ENCODE measurements at places on chromosomes 6 and 20. TPM values are rescaled to one million over a fixed set of nuclear protein-coding genes. Genes with fewer than 3 reads are reported as not detected.

The LAMP5 gene
- 4.8 TPM for polyA plus RNA-seq

- DNase-seq, result no peak
Observed at GRCh38 chr20:61808447-61808846, 257.2 kb downstream of the TAF4 start.

- DNase-seq, result no peak
Observed at GRCh38 chr6:6614983-6615349, 26.4 kb downstream of the LY86 start.

DNA sequence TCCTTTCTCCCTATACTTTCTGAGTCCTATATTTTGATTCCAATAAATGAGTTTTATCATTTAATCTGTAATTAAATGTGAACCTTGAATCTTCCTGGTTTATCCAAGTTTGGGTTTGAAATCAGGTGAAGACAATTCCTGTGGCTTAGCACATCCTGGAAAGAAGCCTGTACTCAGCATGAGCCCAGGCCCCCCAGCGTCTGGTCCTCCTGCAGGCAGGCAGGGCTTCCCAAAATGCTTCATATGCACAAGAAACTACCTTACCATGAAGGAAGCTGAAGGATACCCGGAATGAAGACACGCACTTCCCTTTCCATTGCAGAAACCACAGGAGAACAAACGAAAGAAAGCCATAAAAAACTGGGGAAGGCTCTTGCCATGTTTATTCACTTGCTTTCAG is 157.4 kb upstream of the PDE10A start:
- DNase-seq, result no peak

GRCh38 chr6:137723273-137724017 is 143.6 kb upstream of the TNFAIP3 start:
- no peak for DNase-seq

GRCh38 chr6:132320007-132320406 is 81.3 kb downstream of the MOXD1 start:
- no peak for DNase-seq

DNA sequence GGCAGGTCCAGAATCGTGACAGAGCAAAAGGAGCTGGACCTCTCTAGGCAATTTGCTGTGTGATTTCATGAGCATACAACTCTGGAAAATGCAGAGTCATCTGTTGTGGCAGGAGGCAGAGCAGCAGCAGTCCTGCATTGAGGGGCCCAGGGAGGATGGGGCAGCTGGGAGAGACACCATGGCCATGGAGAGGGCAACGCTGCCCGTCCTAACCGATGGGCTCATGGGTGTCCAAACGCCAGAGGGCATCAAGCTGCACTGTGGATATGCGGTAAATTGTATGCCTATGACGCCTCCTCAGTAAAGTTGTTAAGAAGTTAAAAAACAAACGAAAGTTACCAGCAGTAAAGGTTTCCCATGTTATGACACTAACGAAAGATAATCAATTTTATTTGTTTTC is 42.2 kb upstream of the DACT2 start:
- no peak for DNase-seq
